DND-41 (cell line): ENCODE measurements at places on chromosomes 16 and 17.
A peak's percentile ranks its signal among the peaks of the same experiment; 100 is the strongest.

DNA sequence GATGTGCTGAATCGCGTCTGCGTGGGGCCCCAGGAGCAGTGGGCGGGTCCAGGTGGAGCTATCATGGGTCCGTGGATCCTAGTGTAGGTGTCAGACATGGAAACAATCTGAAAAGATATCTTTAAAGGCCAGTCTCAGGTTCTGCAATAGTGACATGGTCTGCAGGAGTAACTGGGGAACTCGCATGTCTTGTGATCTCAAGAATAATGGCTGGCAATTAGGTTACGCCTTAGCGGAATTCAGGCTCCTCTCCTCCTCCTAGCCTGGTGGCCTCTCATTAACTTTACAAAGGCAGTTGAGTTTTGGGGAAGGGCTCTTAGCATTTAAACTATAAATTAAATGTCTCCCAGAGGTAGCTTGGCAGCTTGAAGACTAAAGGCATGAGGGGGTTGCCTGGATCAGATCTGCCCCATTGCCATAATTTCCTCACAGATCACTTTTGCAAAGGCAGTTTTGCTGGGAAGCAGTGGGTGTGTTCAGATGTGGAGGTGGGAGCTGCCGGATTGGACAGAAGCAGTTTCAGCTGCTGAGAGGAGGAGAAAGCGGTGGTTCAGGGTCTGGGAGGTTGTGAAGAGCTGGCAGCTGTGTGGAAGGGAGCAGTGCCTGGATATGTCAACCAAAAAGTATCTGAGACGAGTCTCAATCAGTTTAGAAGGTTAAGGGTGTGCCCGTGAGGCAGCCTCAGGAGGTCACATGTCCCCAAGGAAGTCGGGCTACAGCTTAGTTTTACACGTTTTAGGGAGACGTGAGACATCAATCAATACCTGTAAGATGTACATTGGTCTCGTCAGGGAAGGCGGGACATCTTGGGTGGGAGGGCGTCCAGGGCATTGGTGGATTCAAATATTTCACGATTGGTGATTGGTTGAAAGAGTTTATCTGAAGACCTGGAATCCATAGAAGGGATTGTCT lies 2.7 kb downstream of the TBCD start:
- peaks cover 36% of the 10 kb centered on the region for H3K36me3 ChIP-seq
- no peaks in the 10 kb centered on the region for H3K27me3 ChIP-seq
- peak overlapping the region; percentile 84; the same call in 1 of the 2 replicates for H3K4me3 ChIP-seq
- H3K4me1 ChIP-seq, result peaks cover 30% of the 10 kb centered on the region
- H3K27ac ChIP-seq, result peak overlapping the region; percentile 44; the same call in 1 of the 2 replicates

DNA sequence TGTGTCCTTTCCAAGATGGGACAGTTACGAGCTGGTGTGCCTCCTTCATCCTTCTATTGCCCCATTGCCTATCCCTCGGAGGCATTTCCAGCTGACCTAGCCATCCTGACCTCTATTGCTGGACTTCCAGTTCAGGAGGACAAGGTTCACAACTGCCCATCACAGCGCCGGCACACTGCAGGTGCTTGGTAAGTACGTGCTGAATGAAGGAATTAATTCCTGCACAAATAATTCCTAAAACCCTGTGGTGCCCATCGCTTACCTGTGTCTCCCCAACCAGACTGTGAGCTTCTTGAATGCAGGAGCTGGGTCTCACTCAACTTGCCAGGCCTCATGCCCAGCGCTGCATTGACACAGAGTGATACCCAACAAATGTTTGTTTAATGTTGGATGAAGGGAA lies 13.0 kb downstream of the ALOX15B start:
- no peak overlapping the region for H3K27ac ChIP-seq
- no peak overlapping the region for H3K4me3 ChIP-seq
- peaks cover 1% of the 10 kb centered on the region for H3K27me3 ChIP-seq
- H3K4me1 ChIP-seq, result no peaks in the 10 kb centered on the region
- no peak for DNase-seq
- no peaks in the 10 kb centered on the region for H3K36me3 ChIP-seq

DNA sequence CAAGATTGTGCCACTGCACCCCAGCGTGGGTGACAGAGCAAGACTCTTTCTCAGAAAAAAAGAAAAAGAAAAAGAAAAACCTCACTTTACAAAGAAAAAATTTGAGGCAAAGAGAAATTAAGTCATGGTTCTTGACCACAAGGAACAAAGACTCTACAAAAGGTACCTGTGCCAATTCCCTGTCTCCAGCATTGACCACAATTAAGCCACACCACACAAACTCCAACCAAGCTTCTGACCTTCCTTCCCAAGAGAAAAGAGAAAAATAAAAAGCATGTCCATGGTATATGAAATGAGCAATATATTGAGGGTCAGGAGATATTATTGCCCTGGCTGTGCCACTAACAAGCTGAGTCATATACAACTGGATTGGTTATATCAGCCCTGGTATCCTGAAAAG lies 146.3 kb upstream of the NOG start:
- H3K4me1 ChIP-seq, result no peaks in the 10 kb centered on the region
- no peaks in the 10 kb centered on the region for H3K36me3 ChIP-seq
- DNase-seq, result no peak
- H3K27me3 ChIP-seq, result no peaks in the 10 kb centered on the region
- H3K4me3 ChIP-seq, result no peak overlapping the region
- H3K27ac ChIP-seq, result no peak overlapping the region

GRCh38 chr17:72222661-72223380 lies 102.0 kb downstream of the SOX9 start:
- H3K4me1 ChIP-seq, result no peaks in the 10 kb centered on the region
- H3K27me3 ChIP-seq, result no peaks in the 10 kb centered on the region
- no peak for DNase-seq
- no peak overlapping the region for H3K4me3 ChIP-seq
